ENCODE measurements at places on chromosomes 12 and 14. TPM values are rescaled to one million over a fixed set of nuclear protein-coding genes. Genes with fewer than 3 reads are reported as not detected.
A peak's percentile ranks its signal among the peaks of the same experiment; 100 is the strongest.

- DNase-seq, result no peak
- H3K36me3 ChIP-seq, result no peaks in the 10 kb centered on the region
- no peak overlapping the region for H3K27ac ChIP-seq
- H3K4me3 ChIP-seq, result no peak overlapping the region
- no peaks in the 10 kb centered on the region for H3K27me3 ChIP-seq
Measured at GRCh38 chr12:93234641-93235040, 143.1 kb upstream of the NUDT4 start.

Gene DLGAP5
- total RNA-seq, result 48.7 TPM

GRCh38 chr12:6759741-6760140, 6.4 kb upstream of the PTMS start:
- H3K36me3 ChIP-seq, result no peaks in the 10 kb centered on the region
- DNase-seq, result no peak
- H3K4me3 ChIP-seq, result no peak overlapping the region
- H3K27me3 ChIP-seq, result no peaks in the 10 kb centered on the region
- H3K4me1 ChIP-seq, result peaks cover 11% of the 10 kb centered on the region

DNA sequence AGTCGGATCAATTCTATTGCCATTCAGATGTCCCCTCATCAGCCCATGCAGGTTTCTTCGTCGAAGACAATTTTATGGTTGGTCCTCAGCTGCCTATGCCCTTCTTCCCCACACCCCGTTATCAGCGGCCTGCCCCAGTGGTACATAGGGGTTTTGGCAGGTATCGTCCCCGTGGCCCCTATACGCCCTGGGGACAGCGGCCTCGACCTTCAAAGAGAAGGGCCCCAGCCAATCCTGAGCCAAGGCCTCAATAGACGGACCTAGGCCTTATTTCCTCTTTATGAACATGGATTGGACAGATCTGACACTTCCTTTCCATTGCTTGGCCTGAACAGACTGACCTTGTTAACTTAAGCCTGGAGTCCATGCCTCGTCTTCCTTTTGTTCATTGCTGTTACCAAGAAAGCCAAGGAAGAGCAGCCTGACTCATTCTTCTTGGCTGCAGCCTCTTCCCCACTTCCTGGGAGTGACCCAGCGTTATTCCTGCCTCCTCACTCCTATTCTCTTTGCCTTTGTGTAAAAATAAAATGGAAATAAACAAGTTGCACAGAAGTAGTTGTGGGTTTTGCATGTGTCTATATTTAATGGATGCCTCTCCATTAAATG, 156.5 kb upstream of the AMIGO2 start:
- H3K4me1 ChIP-seq, result no peaks in the 10 kb centered on the region
- no peaks in the 10 kb centered on the region for H3K36me3 ChIP-seq
- no peaks in the 10 kb centered on the region for H3K27me3 ChIP-seq
- H3K4me3 ChIP-seq, result no peak overlapping the region

DNA sequence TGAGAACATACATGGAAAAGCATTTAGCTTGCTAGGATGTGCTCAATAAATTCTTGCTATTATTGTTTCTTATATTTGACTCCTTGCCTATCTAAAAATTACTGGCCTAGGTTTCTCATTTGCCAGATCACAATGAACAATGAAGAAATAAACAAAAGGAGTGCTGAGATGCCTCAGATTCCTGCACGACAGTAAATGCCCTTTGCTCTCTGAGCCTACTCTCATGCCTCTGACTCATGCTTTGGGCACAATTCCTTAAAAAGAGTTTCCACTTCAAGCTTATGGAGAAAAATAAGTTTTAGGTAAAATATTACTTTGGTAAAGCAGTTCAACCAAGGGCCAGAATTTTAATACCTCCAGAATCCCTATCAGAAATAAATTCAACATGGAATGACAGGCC, 30.9 kb downstream of the GRIN2B start:
- H3K27me3 ChIP-seq, result no peaks in the 10 kb centered on the region
- DNase-seq, result no peak
- no peaks in the 10 kb centered on the region for H3K36me3 ChIP-seq
- no peak overlapping the region for H3K4me3 ChIP-seq
- H3K4me1 ChIP-seq, result no peaks in the 10 kb centered on the region

- no peak overlapping the region for H3K27ac ChIP-seq
- no peaks in the 10 kb centered on the region for H3K27me3 ChIP-seq
- H3K36me3 ChIP-seq, result no peaks in the 10 kb centered on the region
- no peak overlapping the region for H3K4me3 ChIP-seq
- 0 out of 2 replicates have a peak, but pooled peaks cover 2% of the 10 kb centered on the region for H3K4me1 ChIP-seq
- DNase-seq, result no peak
Measured at GRCh38 chr12:95591731-95592130, 40.5 kb upstream of the USP44 start.

- H3K27ac ChIP-seq, result no peak overlapping the region
- H3K4me3 ChIP-seq, result no peak overlapping the region
- H3K27me3 ChIP-seq, result peaks cover 15% of the 10 kb centered on the region
- no peaks in the 10 kb centered on the region for H3K4me1 ChIP-seq
- DNase-seq, result no peak
Measured at GRCh38 chr12:125340791-125341190, 275.6 kb downstream of the AACS start.

- H3K4me1 ChIP-seq, result no peaks in the 10 kb centered on the region
- H3K27me3 ChIP-seq, result no peaks in the 10 kb centered on the region
- DNase-seq, result no peak
- no peak overlapping the region for H3K27ac ChIP-seq
- no peaks in the 10 kb centered on the region for H3K36me3 ChIP-seq
- no peak overlapping the region for H3K4me3 ChIP-seq
Measured at GRCh38 chr14:101112351-101113107, 209.0 kb upstream of the RTL1 start.

DNA sequence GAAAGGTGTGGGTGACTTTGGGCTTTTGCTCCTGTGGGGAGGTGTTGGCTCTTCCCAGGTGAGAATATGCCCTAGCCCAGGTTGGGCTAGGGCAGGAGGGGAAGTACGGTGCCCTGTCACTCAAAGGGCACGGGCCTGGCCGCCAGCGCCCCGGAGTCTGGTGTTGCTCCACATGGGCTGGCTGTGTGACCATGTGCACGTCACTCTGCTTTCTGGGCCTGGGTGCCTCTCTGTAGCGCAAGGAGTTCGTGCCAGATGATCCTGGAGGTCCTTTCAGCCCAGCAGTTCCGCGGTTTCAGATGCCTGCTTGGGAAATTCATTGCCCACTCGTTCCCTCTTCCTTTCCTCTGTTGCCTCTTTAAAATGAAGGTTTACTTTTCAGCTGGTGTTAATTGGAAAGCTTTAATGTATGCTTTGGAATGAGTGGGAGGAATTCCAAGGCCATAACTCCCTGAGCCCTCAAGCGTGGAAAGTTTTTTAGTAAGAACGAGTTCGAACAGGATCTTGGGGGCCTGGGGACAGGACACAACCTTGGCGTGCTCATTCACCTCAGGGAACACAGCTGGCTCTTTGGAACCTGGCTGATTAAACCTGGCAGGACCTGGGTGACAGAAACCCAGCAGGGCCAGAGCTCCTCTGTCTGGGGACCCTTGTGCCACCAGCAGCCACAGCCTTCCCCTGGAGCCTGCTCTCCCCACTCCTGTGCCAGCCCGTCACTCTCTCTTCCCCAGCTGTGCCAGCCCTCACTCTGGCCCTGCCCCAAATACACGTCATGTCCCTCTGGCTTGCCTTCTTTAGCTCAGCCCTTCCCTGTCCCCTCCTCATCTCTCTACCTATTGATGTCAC, 42.8 kb downstream of the TSPAN9 start:
- no peaks in the 10 kb centered on the region for H3K36me3 ChIP-seq
- DNase-seq, result no peak
- no peaks in the 10 kb centered on the region for H3K4me1 ChIP-seq
- no peaks in the 10 kb centered on the region for H3K27me3 ChIP-seq
- H3K27ac ChIP-seq, result no peak overlapping the region

- no peaks in the 10 kb centered on the region for H3K4me1 ChIP-seq
- H3K36me3 ChIP-seq, result no peaks in the 10 kb centered on the region
Measured at GRCh38 chr14:63276492-63277342, 42.0 kb downstream of the GPHB5 start.

DNA sequence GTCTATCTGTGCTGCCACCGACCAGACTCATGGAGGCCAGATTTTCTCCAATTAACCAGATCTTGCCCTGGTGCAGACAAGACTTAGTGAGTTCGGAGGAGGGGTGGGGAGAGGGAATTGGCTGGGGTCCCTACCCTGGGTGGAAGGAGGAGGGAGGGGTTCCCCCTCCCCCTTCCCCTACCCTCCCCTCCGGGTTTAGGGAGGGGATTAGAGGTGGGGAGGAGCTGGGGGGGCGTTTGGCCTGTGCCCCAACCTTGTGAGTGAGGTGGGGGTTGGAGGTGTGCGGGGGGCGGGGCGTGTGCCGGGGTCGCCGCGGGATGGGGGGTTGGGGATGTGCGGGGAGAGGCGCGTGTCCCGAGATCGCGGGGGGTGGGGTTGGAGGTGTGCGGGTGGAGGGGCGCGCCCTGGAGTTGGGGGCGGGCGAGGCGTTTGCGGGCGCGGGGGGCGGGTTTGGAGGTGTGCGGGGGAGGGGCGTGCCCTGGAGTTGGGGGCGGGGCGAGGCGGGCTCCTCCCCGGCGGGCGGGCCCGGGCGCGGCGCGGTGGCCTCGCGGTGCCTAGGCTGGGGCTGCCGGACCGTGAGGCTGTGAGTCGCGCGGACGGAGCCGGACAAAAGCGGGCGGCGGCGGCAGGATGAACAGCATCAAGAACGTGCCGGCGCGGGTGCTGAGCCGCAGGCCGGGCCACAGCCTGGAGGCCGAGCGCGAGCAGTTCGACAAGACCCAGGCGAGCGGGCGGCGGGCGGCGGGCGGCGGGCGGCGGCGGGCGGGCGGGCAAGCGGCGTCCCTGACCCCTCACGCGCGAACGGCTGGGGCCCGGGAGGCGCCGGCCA, at the start of gene HIP1R:
Gene HIP1R, plus strand, starts transcription at position 537 of the 829 bp plus-strand sequence. Its CDS starts 94 bp downstream, at position 631.
- peaks cover 13% of the 10 kb centered on the region for H3K4me1 ChIP-seq
- no peak for DNase-seq
- H3K36me3 ChIP-seq, result no peaks in the 10 kb centered on the region
- peak within 1 kb of the TSS; percentile 65 for H3K27ac ChIP-seq
- peak within 1 kb of the TSS; percentile 65 for H3K4me3 ChIP-seq

DNA sequence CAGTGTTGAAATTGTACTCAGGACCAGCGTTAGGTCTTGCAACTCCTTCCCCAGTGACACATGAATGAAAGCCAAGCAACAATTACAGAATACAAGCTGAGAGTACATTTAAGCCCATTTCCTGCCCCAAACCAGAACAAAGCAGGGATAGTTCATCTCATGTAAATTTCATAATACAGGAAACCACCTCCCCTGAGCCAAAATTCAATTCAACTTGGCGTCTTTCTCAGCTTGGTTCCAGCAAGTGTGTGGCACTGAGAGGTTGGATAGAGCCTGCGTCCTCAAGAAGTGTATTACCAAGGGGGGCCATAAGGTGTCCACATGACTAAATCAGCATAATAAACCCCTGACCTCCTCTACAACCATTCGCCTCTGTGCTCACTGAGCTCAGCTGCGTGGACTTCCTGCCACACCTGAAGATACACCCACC, 278.9 kb upstream of the CRY1 start:
- H3K4me3 ChIP-seq, result no peak overlapping the region
- no peaks in the 10 kb centered on the region for H3K27me3 ChIP-seq
- no peak overlapping the region for H3K27ac ChIP-seq
- no peaks in the 10 kb centered on the region for H3K4me1 ChIP-seq
- DNase-seq, result no peak

Gene AKAP3
- total RNA-seq, result 0.26 TPM

GRCh38 chr12:116697716-116698115, 40.2 kb downstream of the SPRING1 start:
- H3K27ac ChIP-seq, result no peak overlapping the region
- no peaks in the 10 kb centered on the region for H3K36me3 ChIP-seq
- no peak for DNase-seq
- no peak overlapping the region for H3K4me3 ChIP-seq

DNA sequence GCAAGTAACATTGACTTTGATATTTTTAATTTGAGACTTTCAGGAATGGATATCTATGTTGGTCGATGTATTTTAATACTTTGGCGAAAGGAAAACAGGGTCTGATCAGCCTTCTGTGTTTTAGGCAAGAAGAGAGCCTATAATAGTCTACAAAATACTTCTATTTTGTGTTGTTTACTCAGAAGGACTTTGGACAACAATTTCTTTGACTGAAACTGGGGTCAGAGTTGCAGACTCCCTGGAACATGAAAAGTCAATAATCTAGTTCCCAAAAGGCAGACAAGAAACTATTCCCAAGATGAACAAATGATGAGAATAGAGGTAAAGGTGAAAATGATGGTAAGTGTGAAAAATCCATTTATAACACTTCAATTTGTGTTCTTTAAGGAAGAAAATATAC, 10.6 kb upstream of the NUBPL start:
- H3K27ac ChIP-seq, result no peak overlapping the region
- H3K27me3 ChIP-seq, result peaks cover 2% of the 10 kb centered on the region
- no peak overlapping the region for H3K4me3 ChIP-seq
- no peaks in the 10 kb centered on the region for H3K4me1 ChIP-seq

Gene RD3L
- not detected for total RNA-seq

DNA sequence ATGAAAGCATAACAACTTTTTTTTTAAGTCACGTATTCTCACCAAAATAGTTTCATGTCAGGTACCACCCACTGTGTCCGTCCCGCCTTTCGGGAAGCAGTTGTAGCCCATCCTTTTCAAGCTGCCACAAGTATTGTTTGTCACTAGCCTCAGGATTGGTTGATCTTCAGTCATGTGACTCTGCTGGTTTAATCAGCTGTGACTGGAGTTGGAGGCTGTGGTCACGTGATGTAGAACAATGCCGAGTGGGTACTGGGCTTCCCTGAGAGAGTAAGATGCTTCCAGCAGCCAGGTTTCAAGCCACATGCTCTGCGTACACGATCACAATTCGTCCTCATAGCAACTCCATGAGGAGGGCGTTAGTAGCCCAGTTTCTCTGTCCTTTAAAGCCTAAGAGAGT, 83.0 kb upstream of the WSCD2 start:
- DNase-seq, result no peak
- no peaks in the 10 kb centered on the region for H3K36me3 ChIP-seq
- H3K27ac ChIP-seq, result no peak overlapping the region

Gene C14orf132
- total RNA-seq, result 23.0 TPM

GRCh38 chr14:68268197-68268596, 448.6 kb downstream of the RAD51B start:
- no peak overlapping the region for H3K27ac ChIP-seq
- no peak for DNase-seq
- H3K4me3 ChIP-seq, result no peak overlapping the region
- no peaks in the 10 kb centered on the region for H3K27me3 ChIP-seq
- no peaks in the 10 kb centered on the region for H3K36me3 ChIP-seq
- no peaks in the 10 kb centered on the region for H3K4me1 ChIP-seq

Gene OVCH1
- not detected for total RNA-seq

GRCh38 chr12:72684491-72684890, 412.3 kb downstream of the TRHDE start:
- no peak for DNase-seq
- H3K4me1 ChIP-seq, result no peaks in the 10 kb centered on the region
- H3K27me3 ChIP-seq, result no peaks in the 10 kb centered on the region
- H3K36me3 ChIP-seq, result no peaks in the 10 kb centered on the region
- H3K27ac ChIP-seq, result no peak overlapping the region

Gene RERG
- total RNA-seq, result not detected

Gene SOAT2
- total RNA-seq, result not detected

Data from Panc1 (cell line).